ENCODE measurements at places on chromosomes 12 and 14.

GRCh38 chr12:113201187-113202177 lies 16.0 kb downstream of the RITA1 start:
- DNase-seq = no peak

- DNase-seq = no peak
These were observed 373.4 kb upstream of the PDE3A start for GRCh38 chr12:19994968-19995367.

- DNase-seq = no peak
These were observed 39.4 kb downstream of the RPH3A start for GRCh38 chr12:112830901-112831300.

DNA sequence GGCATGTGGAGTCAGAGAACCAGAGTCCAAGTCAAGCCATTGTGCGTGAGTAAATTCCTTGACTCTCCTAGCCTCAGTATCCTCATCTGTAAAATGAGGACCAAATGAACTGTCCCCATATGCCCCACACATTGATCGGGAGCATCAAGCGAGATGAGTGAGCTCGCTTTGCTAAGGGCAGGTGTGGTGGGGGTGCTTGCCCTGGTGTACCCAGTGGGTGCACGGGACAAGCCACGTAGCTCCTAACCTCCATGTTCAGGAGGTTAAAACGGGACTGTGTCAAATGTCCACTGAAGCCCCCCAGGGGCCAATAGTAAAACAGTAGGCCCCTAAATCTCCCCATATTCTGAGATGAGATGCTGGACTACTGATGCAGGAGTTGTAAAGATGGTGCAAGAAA lies 60.9 kb downstream of the SERPINA3 start:
- no peak for DNase-seq

GRCh38 chr14:55681096-55681495 lies 101.1 kb downstream of the KTN1 start:
- DNase-seq = no peak

All from amniotic epithelial cell (primary cell).